CD4-positive, alpha-beta T cell (primary cell): ENCODE measurements at places on chromosomes 7 and 10.
A peak's percentile ranks its signal among the peaks of the same experiment; 100 is the strongest.

DNA sequence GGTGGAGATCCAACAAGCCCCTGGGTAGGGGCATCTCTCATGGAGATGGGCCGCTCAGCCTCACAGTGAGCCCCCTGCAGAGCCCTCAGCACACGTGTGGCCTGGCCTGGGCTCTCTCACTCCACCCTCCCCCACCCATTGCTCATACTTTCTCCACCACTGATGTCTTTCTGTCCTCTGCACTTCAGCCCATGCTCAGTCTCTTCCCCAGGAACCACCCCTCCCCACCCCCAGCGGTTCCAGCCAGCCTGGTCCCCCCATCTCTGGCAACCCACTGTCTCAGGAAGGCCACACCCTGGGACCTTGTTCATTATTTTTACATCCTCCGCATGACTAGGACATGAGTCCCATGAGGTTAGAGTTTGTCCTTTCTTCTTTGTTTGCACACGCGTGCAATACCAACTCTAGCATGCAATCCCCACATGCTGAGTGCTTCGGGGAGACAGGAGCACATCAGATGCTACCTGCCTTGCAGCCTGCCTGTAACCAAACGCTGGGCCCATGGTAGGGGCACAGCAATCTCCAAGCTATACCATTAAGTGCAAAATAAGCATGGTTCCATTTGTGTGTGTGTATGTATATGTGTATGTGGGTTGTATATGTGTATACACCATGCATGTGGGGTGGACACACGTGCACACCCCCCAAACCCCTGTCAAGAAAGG is 408.4 kb upstream of the FOXK1 start:
- DNase-seq, result no peak

GRCh38 chr10:78973901-78974616 is 94.7 kb upstream of the ZMIZ1 start:
- DNase-seq, result peak; percentile 42

DNA sequence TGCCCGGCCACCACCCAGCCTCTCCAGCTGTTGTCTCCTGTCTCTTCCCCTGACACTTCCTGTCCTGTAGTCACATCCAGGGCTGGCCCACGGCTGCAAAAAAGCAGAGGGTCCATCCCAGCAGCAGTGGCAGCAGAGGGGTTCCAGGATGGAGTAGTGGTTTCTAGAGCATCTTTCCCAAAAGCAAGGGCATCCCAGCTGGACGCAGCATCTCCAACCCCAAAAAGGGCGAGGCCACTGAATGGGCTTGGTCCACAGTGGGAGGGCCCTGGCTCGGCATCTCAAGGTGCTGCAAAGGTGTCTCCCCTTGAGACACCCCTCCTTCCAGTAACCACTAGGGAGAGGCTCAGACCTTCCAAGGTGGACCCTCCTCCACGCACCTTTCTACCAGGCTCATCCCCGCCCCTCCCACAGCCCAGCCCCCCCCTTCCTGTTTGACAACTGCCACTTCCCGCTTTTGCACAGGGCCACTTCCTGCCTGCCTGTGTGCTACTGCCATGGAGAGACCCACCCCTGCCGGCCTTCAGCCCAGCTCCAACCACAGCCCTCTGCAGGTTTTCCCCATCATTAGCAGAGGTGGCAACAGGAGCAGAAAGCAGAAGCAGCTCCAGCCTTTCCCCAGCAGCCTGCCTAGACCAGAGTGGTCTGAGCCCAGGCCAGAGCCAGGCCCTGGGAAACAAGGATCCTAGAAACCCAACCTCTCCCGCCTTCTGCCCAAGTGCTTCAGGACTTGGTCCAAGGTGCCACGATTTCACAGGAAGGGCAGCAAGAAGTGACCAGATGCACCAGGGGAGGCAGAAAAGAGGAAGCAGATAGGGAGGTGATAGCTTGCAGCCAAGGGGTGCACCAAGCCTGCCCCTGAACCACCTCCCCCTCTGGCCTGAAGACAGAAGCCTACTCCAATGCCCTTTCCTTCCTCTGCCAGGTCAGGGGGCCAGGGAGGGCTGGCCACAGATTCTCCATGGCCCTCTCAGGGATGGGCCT is 8.6 kb downstream of the CAMK2G start:
- peak; percentile 83 for DNase-seq

DNA sequence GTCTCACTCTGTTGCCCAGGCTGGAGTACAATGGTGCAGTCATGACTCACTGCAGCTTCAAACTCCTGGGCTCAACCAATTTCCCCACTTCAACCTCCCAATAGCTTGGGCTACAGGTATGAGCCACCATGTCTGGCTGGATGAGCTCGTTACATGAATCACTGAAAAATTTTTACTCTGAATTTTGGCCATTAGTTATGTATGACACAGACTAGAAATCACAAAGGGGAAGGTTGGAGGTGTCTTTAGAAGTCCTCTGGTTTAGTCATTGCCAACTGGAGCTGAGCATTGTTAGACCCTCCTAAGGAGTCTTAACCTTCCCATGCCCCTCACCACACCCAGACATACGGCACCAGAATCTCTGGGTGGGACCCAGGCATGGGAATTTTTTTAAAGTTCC is 34.7 kb downstream of the SVIL start:
- no peak for DNase-seq

GRCh38 chr7:104906556-104906955 is 107.4 kb upstream of the KMT2E start:
- no peak for DNase-seq

DNA sequence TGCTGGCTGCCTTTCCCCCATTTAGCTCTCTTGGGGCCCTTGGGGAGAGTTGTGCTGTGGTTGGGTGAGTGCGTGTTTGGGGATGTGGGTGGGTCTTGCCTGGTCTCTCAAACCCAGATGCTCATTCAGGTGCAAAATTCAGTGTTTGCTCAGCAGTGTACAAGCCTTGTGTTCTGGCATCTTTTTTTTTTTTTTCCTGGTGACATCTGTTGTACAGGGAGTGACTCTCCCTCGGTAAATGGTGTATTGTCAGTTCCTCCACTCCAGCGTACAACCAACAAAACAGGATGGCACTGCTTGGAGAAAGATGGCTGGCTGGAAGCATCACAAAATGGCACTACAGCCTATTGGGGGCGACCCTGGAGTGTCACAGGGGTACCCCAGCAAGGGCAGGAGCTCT is 75.5 kb downstream of the LRMDA start:
- no peak for DNase-seq

DNA sequence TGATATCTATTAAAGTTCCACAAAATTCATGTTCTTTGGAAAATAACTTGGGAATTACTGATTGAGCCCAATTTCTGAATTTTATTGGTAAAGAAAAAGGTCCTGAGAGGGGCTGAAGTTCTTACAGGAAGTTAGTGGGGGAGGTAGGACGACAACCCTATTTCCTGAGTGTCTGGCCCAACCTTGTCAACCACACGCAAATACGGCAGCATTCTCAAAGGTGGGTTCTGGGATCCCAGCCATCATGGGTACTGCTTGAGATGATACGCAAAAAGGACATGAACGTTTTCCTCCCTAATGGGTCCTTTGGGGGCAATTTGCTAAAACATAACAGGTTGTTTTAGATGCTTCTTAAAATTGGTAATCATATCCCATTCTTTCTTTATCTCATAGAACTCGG is 2.7 kb upstream of the PDCD4 start:
- peak; percentile 38 for DNase-seq

DNA sequence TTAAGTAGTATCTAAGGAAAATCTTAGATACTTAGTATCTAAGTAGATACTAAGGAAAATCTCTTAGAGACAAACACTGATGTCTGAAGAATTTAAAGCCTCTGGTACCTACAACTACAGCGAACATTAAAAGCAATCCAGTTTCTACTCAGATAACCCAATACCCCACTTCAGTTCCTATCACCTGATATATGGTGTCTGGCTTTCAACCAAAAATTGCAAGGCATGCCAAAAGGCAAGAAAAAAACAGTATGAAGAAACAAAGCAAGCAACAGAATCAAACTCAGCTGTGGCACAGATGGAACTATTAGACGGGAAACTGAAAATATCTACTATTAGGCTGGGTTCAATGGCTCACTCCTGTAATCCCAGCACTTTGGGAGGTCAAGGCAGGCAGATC is 31.1 kb downstream of the ARHGAP12 start:
- no peak for DNase-seq
